CD4-positive, alpha-beta T cell treated with Interleukin-6 for 4 hours (primary cell): ENCODE measurements at places on chromosomes 1 and 21.
A peak's percentile ranks its signal among the peaks of the same experiment; 100 is the strongest.

- DNase-seq = no peak
Observed at GRCh38 chr1:25018110-25018735, 88.1 kb upstream of the RUNX3 start.

GRCh38 chr1:167819849-167820683, 93.9 kb downstream of the ADCY10 start:
- peak; percentile 12 for DNase-seq

DNA sequence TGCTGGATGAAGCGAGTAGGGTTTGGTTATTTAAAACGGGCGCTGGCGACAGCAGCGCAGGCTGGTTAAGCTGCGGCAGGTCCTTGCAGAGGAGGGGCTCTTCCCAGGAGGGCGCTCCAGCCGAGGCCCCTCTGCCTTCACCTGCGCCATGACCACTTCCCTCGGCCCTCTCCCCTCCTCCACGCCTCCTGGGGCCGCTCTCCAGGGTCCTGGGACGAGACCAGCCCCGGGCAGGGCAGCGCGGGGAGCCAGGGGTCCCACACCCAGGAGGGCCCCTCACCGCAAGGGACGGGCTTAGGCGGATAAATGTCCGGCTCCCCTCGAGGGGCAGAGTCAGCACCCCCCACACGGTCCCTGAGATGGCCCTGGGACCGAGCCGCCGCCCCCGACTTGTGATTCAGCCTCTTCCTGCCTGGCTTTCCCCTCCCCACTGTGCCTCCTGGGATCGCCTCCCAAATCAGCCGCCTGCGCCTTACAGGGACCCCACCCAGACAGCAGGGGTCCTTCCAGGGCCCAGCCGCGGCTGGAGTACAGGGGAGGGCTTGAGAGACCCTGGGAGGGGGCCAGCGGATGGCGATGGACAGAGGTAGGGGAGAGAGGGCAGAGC, 380.7 kb downstream of the MATN1 start:
- DNase-seq = no peak

- DNase-seq = no peak
Observed at GRCh38 chr21:30189773-30190172, 23.2 kb upstream of the CLDN17 start.
